ENCODE measurements at places on chromosomes 4 and X.

DNA sequence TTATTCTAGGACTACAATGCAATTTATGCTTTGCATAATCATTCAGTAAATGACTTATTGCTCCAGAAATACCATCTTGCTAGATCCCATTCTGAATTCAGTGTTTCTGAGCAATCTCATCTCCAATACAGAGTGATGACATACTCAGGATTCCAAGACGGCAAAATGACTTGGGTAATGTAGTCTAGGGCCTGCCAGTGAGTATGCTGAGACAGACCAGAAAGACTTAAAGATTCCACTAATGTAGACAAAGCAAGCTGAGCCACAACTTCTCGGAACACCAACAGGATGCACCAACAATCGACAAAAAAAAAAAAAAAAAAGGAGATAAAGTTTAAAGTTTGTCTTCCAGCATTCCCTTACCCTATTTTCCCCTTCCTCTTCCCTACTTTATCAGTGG is 919 bp upstream of the SEC24B start:
- DNase-seq = no peak

DNA sequence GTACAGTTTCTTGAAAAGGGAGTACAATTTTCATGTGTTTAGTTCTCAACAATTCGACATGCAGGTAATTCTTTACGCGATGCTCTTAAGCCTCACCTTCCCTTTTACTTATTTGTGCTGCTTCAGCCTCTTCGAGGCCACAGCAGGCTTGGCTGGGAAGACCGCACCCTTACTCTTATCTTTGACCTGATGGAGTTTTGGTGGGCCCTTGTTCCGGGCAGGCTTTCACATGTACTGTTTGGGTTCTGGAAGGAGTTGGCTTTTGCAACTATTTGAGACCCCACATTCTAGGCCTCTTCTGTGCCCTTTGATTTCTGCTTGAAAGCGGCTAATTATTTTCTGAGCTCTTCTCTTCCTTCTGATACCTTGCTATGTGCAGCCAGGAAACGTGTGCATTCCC is 60.2 kb downstream of the FAM193A start:
- DNase-seq = no peak

- no peak for DNase-seq
Observed at GRCh38 chrX:117989512-117989911, 127.1 kb downstream of the KLHL13 start.

DNA sequence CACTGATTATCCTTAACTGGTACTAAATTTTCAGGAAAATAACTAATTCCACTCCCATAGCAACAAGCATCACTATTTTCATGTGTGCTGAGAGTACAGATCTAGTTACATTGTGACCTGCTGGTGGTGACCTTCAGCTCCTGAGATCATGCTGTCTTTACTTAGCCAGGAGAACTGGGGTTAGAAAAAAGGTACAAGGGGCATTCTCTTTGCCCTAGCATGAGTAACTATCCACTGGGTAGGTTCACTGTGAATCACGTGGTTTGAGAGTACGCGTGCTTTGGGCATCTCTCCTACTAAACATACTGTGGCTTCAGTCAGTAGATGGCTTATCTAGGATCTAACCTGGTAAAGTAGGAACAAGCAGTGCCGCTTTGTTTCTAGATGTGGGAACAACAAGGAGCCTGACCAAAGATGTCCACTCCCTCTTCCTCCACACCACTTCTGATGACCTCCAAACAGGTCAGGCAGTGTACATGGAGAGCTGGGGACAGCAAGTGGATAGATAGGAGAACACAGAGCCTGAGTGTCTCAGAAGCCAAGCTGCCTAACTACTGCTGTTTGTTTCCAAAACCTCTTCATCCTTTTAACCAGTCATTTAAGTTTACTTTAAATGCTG is 90.2 kb downstream of the CBR4 start:
- DNase-seq = no peak

- DNase-seq = no peak
Observed at GRCh38 chrX:24567169-24567568, 80.0 kb downstream of the PCYT1B start.
